NCI-H226 (cell line): ENCODE measurements at places on chromosomes 7 and 10.

DNA sequence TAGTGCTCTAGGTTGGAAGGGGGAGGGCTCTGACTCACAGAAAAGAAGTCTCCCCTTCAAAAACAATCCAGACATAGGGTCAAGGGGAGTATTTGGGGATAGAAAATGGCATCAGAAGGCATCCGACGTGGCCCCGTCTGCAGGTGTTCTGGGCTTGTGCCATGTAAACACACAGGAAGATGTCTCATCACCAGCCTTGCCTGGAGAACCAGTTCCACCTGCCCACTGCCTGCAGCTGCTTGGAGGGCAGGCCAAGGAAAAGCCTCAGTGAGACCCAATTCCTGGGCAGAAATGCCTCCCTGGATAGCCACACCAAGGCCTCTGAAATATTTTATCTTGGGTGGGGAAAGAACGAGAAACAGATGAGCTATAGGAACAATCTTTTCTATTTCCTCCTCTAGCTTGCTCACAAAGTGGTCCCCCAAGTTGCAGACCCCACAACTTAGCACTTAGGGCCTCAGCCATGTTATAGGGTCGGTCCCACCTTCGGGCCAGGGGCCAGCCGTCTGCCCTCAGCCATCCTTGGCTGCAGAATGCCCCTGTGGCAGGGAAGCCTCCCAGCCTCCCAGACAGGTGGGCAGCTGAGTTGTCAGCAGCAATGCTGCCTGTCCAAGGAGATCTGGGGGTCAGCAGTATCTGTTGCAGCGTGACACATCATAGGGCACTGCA, 54.3 kb upstream of the ECHDC3 start:
- no peak for DNase-seq

DNA sequence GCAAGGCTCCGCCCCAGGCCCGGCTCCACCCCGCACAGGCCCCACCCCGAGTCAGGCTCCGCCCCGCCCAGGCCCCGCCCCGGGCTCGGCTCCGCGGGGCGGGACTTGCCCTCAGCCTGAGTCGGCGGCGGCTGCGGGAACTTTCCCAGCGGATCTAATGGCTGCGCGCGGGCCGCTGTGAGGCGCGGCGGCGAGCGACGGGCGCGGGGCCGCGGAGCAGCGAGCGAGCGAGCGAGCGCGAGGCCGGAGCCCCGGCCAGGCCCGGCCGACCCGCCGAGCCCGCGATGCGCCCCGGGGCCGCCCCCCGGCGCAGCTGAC, at the start of gene INPP5A:
Gene INPP5A, plus strand, starts transcription at position 104 of the 318 bp plus-strand sequence. CDS start 310 bp downstream, outside the sequence.
- no peak for DNase-seq

- peak; percentile 57 for DNase-seq
These were observed 312.6 kb downstream of the IPMK start for GRCh38 chr10:57955076-57955475.

GRCh38 chr7:102253066-102253972, 33.3 kb upstream of the SH2B2 start:
- DNase-seq = no peak

- no peak for DNase-seq
These were observed 73.4 kb downstream of the GOLGA7B start for GRCh38 chr10:97923057-97923456.

- DNase-seq = peak; percentile 87
These were observed 294.6 kb downstream of the PTEN start for GRCh38 chr10:88157981-88158465.

- DNase-seq = peak; percentile 59
These were observed 44.9 kb downstream of the SMURF1 start for GRCh38 chr7:99098824-99099498.

GRCh38 chr10:31340343-31340742, 21.3 kb downstream of the ZEB1 start:
- DNase-seq = no peak

DNA sequence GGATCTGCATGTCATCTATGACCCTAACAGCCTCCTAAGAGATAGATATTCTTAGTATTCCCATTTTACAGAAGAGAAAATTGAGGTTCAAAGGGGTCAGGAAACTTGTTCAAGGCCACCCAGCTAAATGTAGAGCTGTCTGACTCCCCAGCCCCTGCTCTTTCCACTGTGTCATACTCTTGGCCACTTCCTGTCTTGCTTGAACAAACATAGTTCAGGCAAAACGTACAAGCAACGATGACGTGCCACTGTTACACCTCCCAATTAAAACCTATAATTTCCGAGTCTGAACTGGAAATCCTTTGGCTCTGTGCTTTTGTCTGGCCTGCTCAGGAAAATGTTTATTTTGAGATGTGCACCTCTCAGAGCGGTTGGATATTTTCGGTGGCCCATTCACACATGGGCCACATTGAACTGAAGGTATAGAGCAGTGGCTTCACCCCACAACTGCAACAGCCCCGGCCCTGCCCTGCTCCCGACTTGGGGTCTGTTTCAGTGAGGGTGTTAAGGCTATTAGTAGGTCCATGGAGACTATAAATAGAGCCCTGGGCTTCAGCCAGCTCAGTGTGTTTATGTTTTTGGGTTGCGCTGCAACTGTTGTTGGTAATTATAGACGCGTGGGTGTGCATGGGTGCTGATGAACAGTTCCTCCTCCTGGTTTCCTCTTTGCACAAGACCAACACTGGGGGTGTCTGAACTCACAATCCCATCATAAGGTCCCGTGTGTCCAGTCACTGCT, 172.3 kb upstream of the ADO start:
- no peak for DNase-seq

- DNase-seq = no peak
These were observed 17.5 kb downstream of the PRF1 start for GRCh38 chr10:70584909-70585544.

DNA sequence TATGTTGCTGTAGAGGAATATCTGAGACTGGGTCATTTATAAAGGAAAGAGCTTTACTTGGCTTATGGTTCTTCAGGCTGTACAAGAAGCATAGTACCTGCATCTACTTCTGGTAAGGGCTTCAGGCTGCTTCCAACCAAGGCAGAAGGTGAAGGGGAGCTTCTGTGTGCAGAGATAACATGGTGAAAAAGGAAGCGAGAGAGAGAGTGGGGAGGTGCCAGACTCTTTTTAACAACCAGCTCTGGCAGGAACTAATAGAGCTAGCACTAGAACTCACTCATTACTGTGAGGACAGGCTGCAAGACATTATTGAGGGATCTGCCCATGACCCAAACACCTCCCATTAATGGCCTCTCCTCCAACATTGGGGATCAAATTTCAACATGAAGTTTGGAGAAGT, 94.5 kb downstream of the KIF20B start:
- DNase-seq = no peak

GRCh38 chr7:151396328-151396970, 13.4 kb downstream of the WDR86 start:
- no peak for DNase-seq

DNA sequence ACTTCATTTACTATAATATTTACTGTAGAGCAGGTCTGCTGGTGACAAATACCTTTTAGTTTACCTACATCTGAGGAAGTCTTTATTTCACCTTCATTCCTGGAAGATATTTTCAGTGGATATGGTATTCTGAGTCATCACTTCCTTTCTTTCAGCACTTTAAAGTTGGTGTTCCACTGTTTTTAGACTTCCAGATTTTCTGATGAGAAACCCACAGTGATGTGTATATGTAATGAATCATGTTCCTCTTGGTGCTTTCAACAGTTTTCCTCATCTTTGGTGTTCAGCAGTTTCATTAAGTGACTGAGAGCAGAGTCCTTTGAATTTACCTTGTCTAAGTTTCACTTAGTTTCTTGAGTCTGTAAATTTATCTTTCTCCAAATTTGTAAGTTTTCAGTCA, 36.4 kb downstream of the COPG2 start:
- peak; percentile 69 for DNase-seq

GRCh38 chr7:75727881-75728593, 10.7 kb downstream of the HIP1 start:
- DNase-seq = peak; percentile 53

GRCh38 chr7:150340024-150340749, 1.2 kb downstream of the RARRES2 start:
- DNase-seq = peak; percentile 44

GRCh38 chr7:55533050-55533728, 39.1 kb downstream of the VOPP1 start:
- peak; percentile 26 for DNase-seq

- no peak for DNase-seq
These were observed 4.7 kb upstream of the AFAP1L2 start for GRCh38 chr10:114408968-114409444.

- DNase-seq = no peak
These were observed 79.5 kb downstream of the SGMS1 start for GRCh38 chr10:50544095-50544856.

DNA sequence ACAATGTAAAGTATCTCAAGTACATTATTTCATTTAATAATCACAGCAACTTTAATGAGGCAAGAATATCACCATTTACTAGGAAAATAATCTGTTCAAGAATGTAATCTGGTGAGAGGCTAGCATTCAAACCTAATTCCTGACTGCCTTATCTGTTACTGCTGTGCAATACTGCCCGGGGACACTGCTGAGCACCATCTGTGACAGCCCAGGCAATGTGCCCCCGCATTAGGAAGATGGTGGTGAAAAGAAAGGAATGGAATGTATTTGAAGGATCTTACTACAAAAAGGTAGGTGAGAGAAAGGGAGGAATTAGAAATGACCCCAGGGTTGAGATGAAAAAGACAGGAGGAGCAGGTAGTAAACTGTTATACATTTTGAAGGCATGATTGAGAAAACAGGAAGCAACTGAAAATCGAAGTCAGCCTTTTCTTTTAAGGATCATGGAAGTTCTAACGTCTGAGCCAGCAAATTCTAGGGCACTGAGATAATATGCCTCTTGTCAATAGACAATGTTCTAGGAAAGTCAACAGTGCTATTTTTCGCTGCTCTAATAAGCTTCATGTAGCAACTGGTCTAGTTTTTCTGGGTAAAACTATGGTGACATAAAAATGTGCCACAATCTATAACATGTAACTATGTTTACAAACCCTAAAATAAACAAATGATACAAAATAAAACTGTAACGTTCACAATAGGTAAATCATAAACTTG, 90.4 kb downstream of the ETV1 start:
- no peak for DNase-seq

DNA sequence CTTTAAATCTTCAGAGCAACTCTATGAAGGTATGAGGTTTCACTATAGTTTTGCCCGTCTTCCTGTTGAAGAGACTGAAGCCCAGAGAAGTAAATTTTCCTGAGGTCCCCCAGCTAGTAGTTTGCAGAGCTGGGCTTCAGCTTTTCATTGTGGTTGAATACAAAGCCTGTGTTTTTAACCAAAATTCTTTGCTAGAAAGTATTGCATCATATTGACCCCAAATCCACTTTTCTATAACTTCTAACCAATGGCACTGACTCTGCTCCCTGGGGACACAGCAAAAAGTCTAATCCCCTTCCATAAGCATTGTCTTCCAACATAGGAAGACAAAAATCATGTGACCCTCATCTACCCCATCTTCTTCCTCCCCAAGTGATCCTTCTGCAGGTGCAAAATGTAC, 93.0 kb downstream of the KCNMA1 start:
- DNase-seq = no peak

GRCh38 chr7:35285799-35286198, 31.9 kb upstream of the TBX20 start:
- DNase-seq = peak; percentile 24

DNA sequence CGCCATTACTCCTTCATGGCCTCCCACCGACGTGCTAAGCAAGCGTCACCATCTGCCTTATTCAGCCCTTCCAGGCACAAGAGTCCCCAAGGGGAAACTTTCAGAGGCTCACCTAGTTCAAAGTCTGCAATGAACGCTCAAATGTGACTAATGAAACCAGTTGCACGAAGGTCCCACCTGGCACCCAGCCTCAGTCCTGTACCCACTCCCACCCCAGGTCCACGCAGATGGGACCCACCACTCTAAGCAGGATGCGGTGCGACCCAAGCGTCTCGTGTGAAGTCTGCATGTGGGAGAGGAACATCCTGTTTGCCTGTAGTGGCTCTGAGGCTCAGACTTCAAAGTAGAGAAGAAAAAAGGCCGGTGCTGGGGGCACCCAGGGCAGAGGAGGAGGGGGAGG, 40.3 kb downstream of the RGS10 start:
- DNase-seq = no peak

GRCh38 chr7:149828357-149829309, 9.5 kb upstream of the ZNF862 start:
- DNase-seq = no peak

GRCh38 chr7:35596061-35596460, 98.9 kb downstream of the HERPUD2 start:
- DNase-seq = peak; percentile 53

DNA sequence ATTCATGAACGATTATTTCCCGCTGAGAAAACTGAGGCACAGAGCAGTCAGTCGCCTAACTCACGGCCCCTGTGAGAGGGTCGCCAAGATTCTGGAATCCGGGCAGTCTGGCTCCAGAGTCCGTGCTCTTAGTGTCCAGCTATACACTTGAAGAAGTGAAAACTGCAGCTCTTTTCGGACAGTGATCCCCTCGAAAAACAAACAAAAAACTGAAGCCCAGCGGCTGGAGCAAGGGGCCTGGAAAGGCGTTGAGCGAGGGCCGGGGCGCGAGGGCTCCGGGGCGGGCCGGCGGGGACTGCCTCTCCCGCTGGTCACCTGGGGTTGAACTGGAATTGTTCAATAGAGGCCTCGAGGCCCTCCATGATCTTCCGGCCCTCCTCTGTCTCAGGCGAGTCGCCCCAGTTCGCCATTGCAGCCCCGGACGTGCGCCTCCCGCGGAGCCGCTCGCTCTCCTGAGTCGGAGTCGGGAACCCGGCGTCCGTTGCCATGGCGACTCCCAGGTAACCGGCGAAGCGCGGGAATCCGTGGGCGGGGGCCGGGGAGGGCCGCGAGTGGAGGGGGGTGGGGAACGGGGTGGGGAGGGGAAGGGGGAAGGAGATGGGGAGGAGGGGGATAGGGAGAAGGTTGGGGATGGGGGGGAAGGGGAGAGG, 881 bp downstream of the C10orf67 start:
- DNase-seq = no peak

DNA sequence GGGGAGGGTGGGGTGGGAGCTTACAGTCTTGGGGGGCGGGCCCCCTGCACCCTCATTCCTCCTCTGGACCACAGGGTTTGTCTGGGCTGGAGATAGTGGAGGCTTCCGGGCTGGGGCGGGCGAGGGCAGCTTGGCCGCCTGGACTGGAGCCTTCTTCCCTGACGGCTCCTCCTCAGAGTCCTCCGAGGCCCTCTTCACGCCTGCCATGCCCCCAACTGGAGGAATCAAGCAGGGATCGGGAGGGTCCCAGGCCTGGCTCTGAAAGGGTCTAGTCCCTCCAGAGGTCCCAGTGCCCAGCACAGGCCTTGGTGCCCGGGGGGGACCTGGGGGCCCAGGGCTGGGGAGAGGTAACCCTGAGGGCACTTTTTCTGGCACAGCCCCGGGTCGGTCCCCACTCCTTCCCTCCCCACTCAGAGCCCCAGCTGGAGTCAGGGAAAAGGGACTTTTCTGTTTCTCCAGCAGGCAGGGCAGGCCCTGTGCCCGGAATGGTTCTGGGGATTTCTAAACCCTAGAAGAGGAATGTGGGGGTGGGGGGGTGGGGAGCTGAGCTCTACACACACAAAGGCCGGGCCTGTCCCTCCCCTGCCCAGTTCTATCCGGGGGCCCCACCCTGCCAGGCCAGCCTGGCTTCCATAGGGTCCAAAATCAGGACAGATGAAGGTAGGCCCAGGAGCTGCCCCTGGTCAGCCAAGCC, 11.6 kb downstream of the MICALL2 start:
- no peak for DNase-seq
